Stimulated activated CD4-positive, alpha-beta T cell treated with anti-CD3 and anti-CD28 coated beads, Interleukin-4, amount 100 ng/mL, for 4 hours (primary cell): ENCODE measurements at places on chromosomes 12 and 14.
A peak's percentile ranks its signal among the peaks of the same experiment; 100 is the strongest.

- DNase-seq: no peak
Measured at GRCh38 chr12:113896194-113896593, 69.9 kb downstream of the RBM19 start.

- DNase-seq: no peak
Measured at GRCh38 chr12:106978035-106978800, 8.7 kb downstream of the MTERF2 start.

- DNase-seq: no peak
Measured at GRCh38 chr12:66050610-66051009, 79.9 kb downstream of the LLPH start.

GRCh38 chr12:67943141-67943892 is 45.9 kb upstream of the IFNG-AS1 start:
- peak; percentile 23 for DNase-seq

GRCh38 chr12:94525951-94526350 is 66.3 kb upstream of the CEP83 start:
- DNase-seq: no peak

DNA sequence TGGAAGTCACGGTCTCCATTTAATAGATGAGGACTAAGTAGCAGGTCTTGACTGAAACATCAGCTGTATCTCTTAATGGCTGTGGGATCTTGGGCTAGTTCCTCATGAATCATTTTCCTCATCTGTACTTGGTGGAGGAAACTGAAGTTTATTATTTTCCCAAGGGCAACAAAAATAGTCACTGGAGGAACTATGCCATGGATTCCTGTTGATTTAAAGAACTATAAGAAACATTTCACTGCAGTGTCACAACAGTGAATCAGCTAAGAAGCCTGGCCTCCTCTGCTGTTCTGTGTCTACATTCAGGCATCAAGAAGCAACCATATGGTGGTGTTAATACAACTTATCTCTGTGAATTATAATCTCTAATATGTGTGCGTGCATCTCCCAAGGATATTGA is 200.5 kb downstream of the STXBP6 start:
- no peak for DNase-seq
